ENCODE measurements at places on chromosomes 3 and 15.

- DNase-seq, result no peak
These were observed 80.1 kb downstream of the CD200 start for GRCh38 chr3:112413074-112413473.

- peak; percentile 44 for DNase-seq
These were observed 25.9 kb downstream of the HSPBAP1 start for GRCh38 chr3:122767540-122768372.

- DNase-seq, result no peak
These were observed 5.5 kb upstream of the UBR1 start for GRCh38 chr15:43111354-43111753.

GRCh38 chr3:160343132-160343531 is 55.9 kb downstream of the IFT80 start:
- peak; percentile 83 for DNase-seq

- no peak for DNase-seq
These were observed 494.8 kb downstream of the SHQ1 start for GRCh38 chr3:72353236-72354128.

- DNase-seq, result no peak
These were observed 49.5 kb downstream of the HMG20A start for GRCh38 chr15:77470235-77470634.

- DNase-seq, result no peak
These were observed 48.3 kb upstream of the THSD4 start for GRCh38 chr15:71066983-71067382.

DNA sequence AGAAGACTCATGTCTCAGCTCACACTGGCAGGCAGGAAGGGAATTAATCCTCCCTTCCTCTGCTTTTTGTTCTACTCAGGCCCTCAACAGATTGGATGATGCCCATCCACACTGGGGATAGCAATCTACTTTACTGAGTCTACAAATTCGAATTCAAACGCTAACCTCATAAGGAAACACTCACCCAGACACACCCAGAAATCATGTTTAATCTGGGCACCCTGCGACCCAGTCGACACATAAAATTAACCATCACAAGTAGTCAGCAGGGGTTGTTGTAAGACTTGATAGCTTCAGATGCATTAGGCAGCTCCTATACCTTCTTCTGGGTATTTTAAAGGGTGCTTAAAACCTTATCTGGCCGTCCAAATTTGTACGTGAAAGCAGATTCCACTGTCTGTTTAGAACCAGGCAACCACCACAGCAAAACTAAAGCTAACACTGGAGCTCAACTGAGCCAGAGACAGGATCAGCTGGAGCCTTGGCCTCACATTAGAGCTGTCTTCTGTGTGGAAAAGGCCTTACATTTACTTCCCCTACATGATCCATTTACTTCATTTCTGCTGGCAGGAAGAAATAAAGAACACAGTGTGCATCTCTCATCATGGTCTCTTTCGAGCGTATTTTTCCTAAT is 407.3 kb upstream of the PPP2R3A start:
- no peak for DNase-seq

DNA sequence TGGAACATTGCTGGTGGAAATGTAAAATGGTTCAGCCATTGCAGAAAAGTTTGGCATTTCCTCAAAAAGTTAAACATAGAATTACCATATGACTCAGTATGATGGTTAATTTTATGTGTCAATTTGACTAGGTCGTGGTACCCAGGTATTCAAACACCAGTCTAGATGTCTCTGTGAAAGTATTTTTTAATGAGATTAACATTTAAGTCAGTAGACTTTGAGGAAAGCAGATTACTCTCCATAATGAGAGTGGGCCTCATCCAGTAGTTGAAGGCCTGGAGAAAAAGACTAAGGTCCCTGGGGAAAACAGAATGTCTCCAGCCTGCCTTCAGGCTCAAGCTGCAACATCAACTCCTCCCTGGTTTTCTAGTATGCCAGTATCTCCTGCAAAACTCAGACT is 42.3 kb upstream of the TMEM87A start:
- no peak for DNase-seq

GRCh38 chr3:188468662-188469061 is 314.7 kb downstream of the LPP start:
- DNase-seq, result no peak

DNA sequence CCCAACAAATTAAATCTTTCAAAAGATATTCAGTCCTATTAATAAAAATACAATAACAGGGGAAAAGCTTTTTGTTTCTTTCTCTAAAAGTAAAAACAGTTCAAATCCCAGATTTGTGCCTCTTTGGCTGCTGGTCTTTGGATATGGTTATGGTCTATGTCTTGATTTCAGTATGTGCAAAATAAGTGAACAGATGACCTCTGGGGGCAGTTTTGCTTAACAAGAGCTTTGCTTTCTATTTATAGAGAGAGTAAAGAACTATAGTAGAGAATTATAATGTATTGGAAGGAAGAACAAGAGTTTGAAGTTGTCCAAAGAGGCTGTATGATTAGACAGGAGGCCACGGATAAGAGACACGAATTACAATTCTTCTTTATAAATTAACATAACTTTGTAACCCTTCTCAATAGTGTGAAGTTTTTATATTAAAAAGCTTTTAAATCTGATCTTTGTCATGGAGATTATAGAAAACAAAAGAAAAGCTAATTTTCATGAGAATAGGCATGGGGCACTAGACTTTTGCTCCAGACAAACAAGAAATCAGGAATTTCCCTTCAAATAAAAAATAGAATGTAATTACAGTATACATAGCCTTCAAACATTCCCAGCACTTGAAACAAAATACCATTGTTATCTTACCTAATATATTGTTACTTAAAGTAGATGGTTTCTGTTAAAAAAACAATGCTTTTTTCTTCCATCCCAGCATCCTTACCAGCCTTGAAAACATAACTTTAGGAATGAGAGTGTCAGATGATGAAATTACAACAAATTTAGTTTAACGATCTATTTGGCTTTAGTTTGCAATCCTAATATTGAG is 432.7 kb upstream of the ARHGEF26 start:
- DNase-seq, result peak; percentile 7

DNA sequence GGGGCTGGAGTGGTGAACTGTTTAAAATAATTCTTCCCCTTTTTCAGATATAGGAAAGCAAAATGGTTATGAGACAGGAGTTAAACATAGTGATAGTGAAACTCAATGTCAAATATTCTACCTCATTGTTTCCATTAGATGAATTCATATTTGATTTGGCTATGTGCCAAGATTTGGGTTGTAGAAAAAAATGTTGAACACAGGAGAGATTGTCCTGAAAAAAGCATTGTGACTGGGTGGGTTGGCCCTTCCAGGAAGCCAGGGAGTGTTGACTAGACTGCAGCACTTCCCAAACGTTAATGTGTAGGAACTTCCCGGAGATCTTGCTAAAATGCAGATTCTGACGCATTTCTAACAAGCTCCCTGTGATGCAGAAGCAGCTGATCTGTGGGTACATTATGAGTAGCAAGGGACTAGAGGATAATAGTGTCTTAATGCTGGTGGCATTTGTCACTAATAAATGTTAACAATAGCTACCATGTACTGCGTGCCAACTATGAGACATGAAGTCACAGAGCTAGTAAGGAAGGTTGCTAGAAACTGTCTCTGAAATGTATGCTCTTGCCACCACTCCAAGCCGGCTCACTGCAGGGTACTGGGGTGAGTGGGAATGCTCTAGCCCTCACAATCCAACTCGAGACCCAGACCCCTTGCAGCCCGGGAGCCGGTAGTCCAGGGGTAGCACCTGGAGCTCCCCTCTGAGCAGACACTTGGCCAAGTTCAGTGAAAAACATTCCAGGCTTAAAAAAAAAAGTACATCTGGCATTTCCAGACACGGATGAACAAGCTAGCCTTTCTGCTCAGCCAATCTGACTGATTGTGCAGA is 120.6 kb downstream of the CD47 start:
- DNase-seq, result no peak

- no peak for DNase-seq
These were observed 189.6 kb upstream of the THBS1 start for GRCh38 chr15:39391230-39391629.

DNA sequence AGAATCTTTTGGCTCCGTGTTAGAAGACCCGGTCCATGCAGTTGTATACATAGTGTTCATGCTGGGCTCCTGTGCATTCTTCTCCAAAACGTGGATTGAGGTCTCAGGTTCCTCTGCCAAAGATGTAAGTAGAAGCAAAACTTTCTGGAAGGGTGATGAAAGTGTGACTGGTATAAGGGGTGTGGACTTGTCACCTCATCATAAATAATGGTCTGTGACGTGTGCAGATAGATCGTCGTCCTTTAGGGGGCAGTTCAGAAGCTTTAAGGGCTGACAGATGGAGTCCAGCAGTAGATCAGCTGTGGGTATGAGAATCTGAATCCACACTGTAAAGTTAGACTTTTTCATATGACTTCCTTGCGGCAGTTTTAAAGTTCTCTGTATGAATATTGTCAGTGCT is 15.3 kb downstream of the SEC61A1 start:
- DNase-seq, result peak; percentile 53

GRCh38 chr3:146705225-146705624 is 100.1 kb upstream of the PLSCR5 start:
- DNase-seq, result peak; percentile 6

DNA sequence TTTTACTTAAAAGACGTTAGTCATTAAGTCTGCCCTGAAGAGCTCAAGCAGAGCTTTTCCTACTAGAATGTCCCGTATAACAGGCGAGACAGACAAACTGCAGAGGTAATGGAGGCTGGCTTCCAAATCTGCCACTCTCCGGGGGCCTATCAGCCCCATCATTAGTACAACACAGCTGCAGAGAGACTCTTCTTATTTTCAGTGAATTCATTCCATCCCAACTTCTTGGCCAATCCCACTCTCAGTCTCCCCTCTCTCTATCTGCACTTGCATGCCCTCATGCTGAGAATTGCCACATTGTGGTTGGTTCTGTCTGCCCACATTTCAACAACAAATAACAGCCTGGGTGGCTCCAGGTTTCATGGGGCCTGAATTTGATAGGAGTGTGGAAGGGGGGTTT is 412.7 kb downstream of the ERC2 start:
- DNase-seq, result no peak

DNA sequence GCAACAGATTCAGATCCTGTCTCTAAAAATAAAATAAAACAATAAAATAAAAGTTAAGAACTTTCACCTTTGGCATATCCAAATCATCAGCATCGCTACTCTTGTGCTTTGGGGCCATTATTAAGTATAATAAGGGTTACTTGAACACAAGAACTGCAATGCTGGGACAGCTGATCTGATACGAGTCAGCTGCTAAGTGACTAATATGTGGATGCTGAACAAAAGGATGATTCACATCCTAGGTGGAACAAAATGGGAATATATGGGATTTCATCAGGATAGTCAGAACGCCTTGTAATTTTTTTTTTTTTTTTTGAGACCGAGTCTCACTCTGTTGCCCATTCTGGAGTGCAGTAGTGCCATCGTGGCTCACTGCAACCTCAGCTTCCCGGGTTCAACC is 29.7 kb downstream of the BUB1B start:
- no peak for DNase-seq

GRCh38 chr15:97790180-97790579 is 170.3 kb upstream of the ARRDC4 start:
- DNase-seq, result no peak

DNA sequence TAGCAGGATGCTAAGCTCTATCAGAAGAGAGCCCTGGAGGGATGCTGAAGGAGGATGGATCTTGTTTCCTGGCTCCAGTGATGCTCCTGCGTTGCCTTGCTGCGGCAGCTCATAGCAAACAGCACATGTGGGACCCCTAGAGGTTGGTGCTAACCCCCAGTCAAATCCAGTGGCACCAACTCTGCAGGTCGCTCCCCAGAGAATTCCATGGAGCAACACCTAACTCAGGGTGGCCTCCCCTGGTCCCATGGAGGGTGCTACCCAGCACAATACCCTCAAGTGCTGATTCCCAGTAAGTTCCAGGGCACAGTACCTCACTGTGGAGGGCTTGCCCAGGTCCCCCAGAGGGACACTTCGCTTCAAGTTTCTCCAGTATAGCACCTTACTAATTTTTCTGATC is 231.2 kb downstream of the NEK10 start:
- DNase-seq, result no peak

GRCh38 chr15:80066912-80067311 is 7.4 kb downstream of the ZFAND6 start:
- DNase-seq, result no peak

DNA sequence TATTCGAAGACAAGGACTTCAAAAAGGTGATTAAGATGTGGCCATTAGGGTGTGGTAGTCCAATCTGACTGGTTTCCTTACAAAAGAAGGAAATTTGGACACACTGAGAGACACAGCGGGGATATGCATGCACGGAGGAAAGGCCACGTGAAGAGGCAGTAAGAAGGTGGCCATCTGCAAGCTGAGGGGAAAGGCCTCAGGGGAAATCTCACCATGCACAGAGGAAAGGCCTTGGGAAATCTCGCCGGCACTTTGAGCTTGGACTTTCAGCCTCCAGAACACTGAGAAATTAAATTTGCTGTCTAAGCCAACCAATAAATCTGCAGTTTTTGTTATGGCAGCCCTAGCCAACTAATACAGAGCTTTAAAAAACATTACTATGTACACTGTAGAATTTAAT is 78.8 kb downstream of the DLG1 start:
- DNase-seq, result no peak

DNA sequence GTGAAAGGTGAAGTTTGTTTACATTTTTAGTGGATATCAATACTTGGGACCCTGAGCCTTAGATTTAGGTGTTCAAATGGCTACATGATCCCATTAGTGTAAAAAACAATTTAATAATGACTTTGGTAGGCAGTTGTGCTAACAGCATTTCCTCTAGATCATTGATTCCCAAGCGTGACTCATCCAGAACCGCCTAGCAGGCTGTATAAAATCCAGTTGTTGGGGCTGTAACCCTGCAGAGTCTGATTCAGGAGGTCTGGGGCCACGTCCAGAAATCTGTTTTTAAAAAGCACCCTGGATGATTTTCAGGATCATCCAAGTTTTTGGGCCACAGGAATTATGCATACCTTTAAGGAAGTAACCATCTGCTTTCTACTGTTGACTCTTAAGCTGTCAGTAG is 156.4 kb downstream of the TP63 start:
- no peak for DNase-seq

- DNase-seq, result peak; percentile 46
These were observed at the start of gene ZBTB47 for GRCh38 chr3:42653560-42654330. TSS of gene ZBTB47 (plus strand) at chr3:42653697. CDS start at chr3:42658356, 4,659 bp downstream.

DNA sequence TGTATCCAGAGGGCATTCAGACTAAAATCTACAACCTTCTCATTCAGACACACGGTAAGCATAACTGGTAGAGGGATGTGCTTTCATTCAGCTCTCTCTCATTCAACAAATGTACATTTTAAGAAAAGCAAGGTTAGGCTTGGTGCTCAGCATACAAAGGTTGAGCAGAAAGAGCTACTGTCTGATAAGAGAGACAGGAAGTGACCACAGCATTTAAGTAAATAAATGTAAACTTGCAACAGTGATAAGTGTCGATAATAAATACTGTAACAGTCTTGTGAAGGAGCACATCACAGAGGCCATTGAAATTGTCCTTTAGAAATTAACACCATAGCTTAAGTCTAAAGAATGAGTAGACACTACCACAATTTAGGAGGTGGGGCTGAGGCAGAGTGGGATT is 3.4 kb downstream of the CD96 start:
- peak; percentile 39 for DNase-seq

DNA sequence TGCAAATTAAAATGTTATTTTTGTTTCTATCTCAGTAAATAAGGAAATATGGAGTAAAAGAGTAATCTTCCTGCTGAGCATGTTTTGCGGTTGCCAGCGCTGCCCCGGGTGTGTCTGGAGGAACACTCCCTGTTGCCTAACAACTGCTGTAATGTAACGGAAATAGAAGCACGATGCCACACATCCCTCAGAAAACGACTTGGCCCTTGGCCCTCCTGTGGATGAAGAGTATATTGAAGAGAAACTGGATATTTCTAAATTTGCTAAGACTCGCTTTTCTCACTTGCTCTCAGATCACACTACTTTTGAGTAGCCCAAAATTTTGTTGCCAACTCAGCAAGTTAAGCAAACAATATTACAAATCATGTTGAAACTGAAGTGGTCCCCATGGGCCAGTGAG is 18.9 kb downstream of the CX3CR1 start:
- peak; percentile 99 for DNase-seq
